T follicular helper cell (primary cell): ENCODE measurements at places on chromosomes 3 and 15.

DNA sequence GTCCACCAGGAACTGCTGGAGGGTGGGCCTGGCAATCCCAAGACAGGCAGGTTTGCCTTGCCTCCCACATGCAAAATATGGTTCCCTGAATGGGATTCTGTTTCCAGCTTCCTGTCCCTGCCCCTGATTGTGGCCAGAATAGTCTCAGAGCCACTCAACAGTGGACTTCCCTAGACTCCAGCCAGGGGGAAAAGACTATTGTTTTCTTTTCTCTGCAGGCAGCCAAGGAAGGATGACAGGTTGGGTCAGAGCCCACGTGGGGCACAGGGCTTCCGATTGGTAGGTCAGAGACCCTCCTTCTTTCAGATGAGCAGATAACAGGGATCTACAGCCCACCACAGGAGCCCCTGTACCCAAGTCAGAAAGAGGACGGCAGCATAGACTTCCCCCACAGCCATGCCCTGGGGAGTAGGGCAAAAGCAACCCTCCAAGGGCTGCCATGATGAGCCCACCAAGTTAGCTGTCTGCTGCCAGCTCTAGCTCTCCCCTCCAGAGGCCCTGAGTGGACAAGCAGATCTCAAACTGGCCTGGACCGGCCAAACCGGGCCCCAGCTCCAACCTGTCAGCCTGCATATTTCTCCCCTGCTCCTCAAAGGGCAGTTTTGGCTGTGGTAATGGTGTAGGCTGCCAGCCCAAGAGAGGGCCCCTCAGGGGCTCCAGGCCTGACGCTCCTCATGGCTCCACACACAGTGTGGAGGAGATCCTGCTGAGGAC is 6.4 kb downstream of the TLR9 start:
- no peak for DNase-seq

- DNase-seq, result no peak
Observed at GRCh38 chr3:187377842-187378241, 9.7 kb downstream of the RTP4 start.

GRCh38 chr15:92936138-92936537 is 36.0 kb downstream of the CHD2 start:
- no peak for DNase-seq

GRCh38 chr3:168807448-168807847 is 711.7 kb upstream of the GOLIM4 start:
- DNase-seq, result no peak

DNA sequence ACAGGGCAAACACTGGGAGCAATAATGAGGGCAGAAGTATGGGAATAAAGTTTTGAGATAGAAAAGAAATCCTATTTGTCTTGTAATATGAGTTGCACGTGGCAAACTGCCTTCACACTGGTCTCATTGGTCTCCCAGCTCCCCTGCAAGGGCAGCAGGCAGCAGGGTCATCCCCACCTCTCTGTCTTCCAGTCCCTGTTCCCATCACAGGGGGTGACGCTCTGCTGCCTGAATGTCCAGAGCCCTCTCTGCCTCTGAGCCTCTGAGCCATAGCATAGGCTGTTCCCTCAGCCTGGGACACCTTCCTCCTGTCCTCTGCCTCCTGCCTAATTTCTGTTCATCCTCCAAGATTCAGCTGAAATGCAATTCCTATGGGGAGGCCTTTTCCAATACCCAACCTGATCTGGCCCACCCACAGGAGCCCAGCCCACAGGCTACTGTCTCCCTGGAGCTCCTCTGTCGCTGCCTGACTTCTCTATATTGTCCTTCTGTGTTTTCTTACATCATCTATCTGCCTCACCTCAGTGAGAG is 12.1 kb upstream of the SKOR1 start:
- no peak for DNase-seq

DNA sequence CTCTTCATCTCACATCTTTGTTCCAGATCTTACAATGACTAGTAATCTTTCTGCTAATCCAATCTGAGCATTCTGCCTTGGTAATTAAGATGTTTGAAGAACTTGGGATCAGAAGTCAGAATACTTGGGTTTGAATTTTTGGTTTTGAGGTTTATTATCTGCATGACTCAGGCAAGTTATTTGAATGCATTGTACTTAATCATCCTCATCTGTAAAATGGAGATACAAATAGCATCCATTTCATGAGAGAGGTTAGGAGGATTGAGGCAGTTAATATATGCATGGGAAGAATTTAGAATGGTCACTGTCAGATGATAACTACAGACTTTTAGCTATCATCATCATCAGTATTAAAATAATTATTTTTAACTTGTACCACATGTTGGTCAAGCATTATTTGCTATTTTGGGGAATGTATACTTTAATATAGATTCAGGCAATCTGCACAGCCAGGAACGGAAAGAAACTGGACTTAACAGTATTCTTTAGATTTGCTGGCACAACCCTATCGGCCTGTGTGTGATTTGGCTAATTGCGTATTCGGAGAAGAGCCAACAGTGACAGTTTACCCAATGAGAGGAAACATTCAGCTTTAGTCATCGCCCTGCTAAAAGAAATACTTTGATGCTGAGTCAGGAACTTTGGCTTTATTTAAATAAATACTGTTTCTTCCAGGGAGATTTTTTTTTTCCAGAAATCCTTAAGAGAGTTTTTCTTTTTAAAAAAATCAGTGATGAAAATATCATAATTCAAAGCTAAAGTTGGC is 600.0 kb downstream of the ROBO1 start:
- no peak for DNase-seq

DNA sequence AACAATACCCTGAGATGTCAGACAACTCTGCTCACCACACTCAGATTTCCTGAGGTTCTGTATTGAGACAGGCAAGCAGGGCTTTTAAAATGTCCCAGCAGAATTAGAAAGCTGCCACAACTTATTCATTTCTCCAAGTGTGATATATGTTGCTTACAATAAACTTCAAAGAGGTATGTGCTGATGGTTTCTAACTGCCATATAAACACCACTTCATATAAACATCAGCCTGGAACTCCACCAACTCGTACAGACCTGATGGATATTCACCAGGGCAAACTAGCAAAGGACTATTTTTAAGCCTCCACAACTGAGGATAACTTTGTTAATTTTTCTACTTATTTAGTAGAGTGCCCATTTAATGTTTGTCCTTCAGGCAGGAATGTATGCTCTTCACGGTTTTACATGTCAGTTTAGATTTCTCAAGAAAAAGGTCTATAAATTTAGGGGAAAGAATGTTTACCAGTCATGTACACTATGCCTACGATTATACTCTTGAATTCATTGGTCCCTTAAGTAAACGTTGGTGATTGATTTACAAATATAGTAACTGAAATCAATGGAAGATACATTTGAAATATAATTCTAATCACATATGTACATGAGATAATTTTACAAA is 109.6 kb upstream of the ABI3BP start:
- no peak for DNase-seq

DNA sequence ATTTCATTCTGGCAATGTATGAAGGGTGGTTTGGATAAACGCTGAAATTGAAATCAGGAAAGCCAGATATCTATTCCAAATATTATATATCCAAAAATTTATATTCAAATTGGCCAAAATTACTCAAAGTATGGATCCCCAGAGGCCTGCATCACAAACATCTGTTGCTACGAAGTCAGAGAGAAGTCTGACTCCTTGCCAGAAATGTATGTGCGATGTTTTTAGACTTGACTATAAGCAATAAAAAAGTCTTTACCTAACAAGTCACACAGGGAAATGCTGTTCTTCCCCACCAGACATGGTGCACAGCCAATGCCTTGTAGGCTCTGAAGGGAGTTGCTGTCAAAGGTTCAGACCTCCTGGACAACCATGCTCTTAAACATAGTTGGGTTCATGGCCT is 533.1 kb downstream of the OTOL1 start:
- no peak for DNase-seq

DNA sequence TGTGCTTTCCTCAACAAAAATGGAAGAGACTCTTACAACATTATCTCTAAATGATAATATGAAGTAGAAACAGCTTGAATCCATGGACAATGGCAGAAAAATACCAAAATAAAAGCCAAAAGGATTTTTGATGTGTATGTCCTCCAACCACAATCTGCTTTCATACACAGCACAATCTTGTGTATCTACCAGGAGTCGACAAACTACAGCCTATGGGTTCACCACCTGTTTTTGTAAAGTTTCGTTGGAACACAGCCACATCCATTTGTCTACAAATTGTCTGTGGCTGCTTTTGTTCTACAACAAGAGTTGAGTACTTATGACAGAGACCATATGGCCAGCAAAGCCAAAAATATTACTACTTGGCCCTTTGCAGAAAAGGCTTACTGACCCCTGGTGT is 88.7 kb upstream of the UBE2E2 start:
- no peak for DNase-seq

- DNase-seq, result no peak
Observed at GRCh38 chr15:92817339-92817886, 82.7 kb upstream of the CHD2 start.

DNA sequence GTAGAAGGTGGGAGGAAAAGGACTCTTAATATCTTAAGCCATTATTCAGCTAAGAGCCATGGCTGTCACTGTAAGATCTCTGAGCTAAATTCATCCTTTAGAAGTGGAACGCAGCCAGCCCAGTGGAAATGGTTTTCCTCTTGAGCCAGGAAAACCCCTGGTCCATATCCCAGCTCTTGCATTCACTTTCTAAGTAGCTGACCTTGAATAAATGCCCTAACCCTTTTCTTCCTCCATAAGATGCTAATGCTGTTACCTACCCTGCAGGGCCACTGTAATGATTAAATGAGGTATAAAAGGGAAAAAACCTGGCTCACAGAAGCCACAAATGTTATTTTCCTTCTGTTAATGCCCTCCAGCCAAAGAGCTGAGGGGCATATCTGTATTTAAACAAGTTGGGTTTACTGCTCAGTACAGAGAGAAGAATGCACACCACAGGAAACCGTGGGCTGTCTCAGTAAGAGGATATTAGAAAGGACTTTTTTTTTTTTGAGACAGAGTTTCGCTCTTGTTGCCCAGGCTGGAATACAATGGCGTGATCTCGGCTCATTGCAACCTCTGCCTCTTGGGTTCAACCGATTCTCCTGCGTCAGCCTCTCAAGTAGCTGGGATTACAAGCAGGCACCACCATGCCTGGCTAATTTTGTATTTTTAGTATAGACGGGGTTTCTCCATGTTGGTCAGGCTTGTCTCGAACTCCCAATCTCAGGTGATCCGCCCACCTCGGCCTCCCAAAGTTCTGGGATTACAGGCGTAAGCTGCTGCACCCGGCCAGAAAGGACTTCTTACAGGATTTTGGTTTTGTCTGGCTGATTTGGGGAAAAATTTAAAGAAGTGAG is 6.8 kb downstream of the UBL7 start:
- no peak for DNase-seq

DNA sequence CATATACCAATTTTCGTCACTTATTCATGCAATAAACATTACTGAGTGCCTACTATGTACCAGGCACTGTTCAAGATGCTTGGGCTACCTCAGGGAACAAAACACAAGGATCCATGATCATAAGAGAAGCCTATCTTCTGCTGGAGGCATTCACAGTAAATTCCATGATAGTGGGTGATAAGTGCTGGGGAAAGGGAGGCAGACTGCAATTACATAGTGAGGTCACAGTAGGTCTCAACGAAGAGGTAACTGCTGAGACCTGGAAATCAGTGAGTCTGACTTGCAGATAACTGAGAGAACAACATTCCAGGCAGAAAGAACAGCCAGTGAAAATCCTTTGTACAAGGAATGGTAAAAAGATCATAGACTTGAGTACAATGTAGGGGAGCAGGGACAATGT is 33.6 kb downstream of the RAF1 start:
- DNase-seq, result no peak

DNA sequence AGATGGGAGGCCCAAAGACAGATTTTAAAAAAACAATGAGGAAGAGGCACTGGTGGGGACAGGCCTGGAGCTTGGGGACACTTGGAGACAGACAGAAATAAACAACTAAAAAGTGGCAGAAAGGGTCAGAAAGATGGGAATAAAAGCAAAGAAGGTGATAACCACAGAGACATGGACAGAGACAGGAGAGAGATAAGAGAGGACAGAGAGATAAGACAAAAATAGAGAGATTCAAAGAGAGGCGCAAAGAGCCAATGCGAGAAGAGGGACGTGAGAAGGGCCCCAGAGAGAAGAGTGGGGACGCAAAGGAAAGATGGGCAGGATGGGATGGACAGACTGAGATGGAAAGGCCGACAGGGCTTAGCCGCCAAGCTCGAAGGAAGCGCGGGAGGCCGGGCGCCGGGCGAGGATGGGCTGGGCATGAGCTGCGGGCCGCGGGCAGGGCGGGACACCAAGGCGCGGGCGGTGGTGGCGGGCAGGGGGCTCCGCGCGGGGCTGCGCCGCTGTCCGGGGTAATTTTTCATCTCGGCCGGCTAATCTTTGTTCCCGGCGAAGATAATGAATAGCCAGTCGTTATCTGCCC is 3.1 kb upstream of the GATA2 start:
- DNase-seq, result no peak

- DNase-seq, result no peak
Observed at GRCh38 chr3:64354221-64354620, 129.0 kb upstream of the PRICKLE2 start.

DNA sequence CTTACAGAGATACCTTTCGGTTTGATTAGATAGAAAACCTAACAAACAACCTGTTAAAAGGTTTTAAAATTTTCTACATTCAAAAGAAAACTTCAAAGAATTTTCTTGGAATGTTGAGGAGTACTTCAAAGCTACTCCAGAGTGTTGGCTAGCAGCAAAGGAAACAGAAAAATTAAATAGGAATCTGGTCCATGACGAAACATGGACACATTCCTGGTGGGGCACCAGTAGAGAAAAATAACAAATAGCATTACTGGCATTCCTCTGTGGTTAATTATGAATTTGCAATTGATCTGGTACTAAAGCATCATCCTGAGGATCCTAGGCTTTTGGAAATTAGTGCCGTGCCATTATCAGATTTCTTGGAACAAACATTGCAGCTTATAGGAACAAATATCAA is 59.5 kb upstream of the DPPA4 start:
- no peak for DNase-seq

GRCh38 chr3:42651248-42652091 is 2.0 kb upstream of the ZBTB47 start:
- no peak for DNase-seq

- DNase-seq, result no peak
Observed at GRCh38 chr3:47409688-47410416, 29.0 kb downstream of the PTPN23 start.

DNA sequence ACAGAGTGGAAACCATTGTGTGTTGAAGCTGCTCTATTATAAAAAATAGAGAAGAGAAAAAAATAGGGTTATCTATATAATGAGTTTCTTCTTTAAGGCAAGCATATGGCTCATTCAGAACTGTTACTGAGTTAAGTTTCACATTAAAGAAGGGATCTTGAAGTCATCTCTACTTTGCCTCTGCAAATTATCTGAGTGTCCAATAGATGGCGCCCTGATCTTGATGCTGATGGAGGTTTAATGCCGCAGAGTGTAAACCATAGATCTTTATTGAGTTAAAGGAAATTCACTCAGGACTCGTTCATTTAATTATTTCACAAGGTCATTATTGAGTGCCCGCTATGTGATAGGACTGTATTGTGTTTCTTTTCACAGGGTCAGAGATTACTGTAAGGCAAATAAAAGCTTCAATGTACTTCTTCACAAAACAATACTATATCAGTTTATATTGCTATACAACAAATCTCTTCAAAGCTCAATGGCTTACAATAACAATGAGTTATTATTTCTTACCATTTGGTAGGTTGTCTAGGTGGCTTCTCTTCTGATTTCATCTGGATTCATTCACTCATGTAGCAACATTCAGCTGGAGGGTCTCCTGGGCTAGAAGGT is 171.4 kb downstream of the NSUN3 start:
- no peak for DNase-seq
